ENCODE measurements at places on chromosomes 5 and 9.
A peak's percentile ranks its signal among the peaks of the same experiment; 100 is the strongest.

- H3K36me3 ChIP-seq = no peaks in the 10 kb centered on the region
- no peaks in the 10 kb centered on the region for H3K27me3 ChIP-seq
- H3K4me1 ChIP-seq = no peaks in the 10 kb centered on the region
These were observed 824 bp downstream of the TMEM245 start for GRCh38 chr9:109118808-109119438.

DNA sequence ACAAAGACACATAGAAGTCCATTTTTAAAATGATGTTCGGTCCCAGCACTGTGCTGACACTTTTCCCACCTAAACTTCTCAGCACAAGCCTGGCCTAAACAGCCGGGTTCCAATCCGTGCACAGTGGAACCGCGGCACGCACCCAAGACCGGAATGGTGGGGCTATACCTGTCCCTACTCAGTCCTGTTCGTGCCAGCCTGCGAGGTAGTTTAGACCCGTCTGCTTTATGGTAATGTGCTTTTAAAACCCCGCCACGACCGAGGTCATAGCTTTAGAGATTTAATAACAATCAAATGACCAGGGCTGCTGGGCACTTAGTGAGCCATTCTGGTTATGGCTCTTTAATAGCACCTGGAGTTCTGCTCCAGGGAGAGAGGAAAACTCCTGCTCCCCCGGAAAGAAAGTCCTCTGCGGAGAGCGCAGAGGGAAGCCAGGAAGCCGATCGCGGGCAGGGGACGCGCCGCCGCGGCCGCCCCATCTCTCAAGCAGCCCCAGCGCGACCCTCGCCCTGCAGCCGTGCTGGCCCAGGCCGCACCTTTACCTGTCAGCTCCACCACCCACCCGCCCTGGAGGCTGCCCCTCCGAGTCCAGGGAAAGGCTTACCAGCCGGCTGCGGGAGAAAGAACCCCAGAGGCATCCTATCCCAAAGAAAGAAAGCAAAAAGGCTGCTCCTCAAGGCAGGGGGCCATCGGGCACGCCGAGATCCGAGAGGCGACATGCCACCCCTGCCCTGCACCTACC is 511 bp downstream of the ARL15 start:
- H3K4me3 ChIP-seq = peak overlapping the region; percentile 97
- peak; percentile 70 for DNase-seq
- H3K27ac ChIP-seq = peak overlapping the region; percentile 81
- H3K36me3 ChIP-seq = no peaks in the 10 kb centered on the region

- no peaks in the 10 kb centered on the region for H3K36me3 ChIP-seq
- no peak overlapping the region for H3K27ac ChIP-seq
- no peaks in the 10 kb centered on the region for H3K4me1 ChIP-seq
- H3K4me3 ChIP-seq = no peak overlapping the region
- H3K27me3 ChIP-seq = no peaks in the 10 kb centered on the region
These were observed 21.9 kb upstream of the PLIN2 start for GRCh38 chr9:19149230-19149629.

DNA sequence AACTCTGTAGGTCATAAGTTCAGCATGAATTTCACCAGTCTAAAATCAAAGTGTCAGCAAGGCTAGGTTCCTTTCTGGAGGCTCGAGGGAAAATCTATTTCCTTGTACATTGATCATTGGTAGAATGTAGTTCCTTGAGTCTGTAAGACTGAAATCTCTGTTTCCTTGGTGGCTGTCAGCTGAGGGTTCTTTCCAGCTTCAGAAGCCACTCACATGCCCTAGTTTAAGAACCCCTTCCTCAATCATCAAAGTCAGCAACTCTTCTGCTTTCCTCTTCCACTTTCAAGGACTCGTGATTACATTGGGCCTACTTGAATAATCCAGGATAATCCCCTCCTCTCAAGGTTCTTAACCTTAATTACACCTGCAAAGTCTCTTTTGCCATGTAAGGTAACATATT is 4.9 kb upstream of the SCAMP1 start:
- DNase-seq = no peak
- no peak overlapping the region for H3K27ac ChIP-seq
- H3K36me3 ChIP-seq = no peaks in the 10 kb centered on the region
- H3K27me3 ChIP-seq = no peaks in the 10 kb centered on the region

GRCh38 chr9:12973710-12974109 is 198.9 kb downstream of the LURAP1L start:
- H3K27me3 ChIP-seq = no peaks in the 10 kb centered on the region
- H3K4me1 ChIP-seq = no peaks in the 10 kb centered on the region
- H3K36me3 ChIP-seq = no peaks in the 10 kb centered on the region
- no peak for DNase-seq
- H3K27ac ChIP-seq = no peak overlapping the region
- no peak overlapping the region for H3K4me3 ChIP-seq

DNA sequence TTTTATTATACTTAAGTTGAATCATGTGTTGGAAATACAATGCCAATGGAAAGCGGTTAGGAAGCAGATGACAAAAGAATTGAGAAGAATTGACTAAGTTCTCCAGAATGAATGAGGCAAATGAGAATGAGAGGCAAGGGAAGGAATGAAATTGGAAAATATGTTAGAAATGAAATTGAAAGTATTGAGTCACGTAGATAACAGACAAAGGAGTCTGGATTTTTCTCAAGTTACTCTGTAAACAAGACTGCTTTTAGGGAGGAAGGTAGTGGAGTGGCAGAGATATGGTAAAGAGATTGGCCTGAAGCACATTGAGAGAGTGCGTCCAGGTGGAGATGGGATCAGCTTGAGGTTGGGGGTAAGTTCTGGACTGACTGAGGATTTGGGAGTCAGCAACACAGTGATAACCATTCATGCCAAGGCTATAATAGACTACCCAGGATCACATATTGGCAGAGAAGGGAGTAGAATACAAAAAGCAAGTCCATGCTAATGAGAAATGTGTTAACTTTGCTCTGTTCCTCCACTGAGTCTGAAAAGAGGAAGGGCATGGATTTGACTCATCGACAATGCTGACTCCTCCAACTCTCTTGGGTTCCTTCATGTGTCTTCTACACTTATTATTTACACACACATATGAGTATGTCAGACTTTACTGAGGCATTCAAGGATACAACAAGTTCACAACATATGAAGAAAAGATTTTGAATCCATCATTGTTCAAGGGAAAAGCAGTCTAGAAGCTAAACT is 814.2 kb upstream of the ZNF608 start:
- peaks cover 8% of the 10 kb centered on the region for H3K4me1 ChIP-seq
- H3K27ac ChIP-seq = no peak overlapping the region
- no peak overlapping the region for H3K4me3 ChIP-seq
- H3K36me3 ChIP-seq = no peaks in the 10 kb centered on the region

- H3K27ac ChIP-seq = no peak overlapping the region
- no peaks in the 10 kb centered on the region for H3K4me1 ChIP-seq
- DNase-seq = no peak
- H3K36me3 ChIP-seq = no peaks in the 10 kb centered on the region
- no peak overlapping the region for H3K4me3 ChIP-seq
These were observed 111.9 kb downstream of the ZNF354C start for GRCh38 chr5:179171816-179172745.

DNA sequence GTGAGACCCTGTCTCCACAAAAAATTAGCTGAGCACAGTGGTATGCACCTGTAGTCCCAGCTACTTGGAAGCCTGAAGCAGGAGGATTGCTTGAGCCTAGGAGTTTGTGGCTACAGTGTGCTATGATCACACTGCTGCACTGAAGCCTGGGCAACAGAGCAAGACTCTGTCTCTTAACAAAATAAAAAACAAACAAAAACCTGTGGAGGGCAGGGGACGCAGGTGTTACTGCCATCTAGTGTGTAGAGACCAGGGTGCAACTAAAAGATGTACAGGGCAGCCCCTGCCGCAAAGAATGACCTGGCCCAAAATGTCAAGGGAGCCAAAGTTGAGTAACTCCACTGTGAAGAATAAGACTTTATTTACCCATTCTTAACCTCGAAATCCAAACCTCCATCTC is 27.1 kb downstream of the ASPN start:
- no peaks in the 10 kb centered on the region for H3K27me3 ChIP-seq
- H3K4me1 ChIP-seq = no peaks in the 10 kb centered on the region
- DNase-seq = no peak
- H3K27ac ChIP-seq = no peak overlapping the region
- H3K4me3 ChIP-seq = no peak overlapping the region
- no peaks in the 10 kb centered on the region for H3K36me3 ChIP-seq

DNA sequence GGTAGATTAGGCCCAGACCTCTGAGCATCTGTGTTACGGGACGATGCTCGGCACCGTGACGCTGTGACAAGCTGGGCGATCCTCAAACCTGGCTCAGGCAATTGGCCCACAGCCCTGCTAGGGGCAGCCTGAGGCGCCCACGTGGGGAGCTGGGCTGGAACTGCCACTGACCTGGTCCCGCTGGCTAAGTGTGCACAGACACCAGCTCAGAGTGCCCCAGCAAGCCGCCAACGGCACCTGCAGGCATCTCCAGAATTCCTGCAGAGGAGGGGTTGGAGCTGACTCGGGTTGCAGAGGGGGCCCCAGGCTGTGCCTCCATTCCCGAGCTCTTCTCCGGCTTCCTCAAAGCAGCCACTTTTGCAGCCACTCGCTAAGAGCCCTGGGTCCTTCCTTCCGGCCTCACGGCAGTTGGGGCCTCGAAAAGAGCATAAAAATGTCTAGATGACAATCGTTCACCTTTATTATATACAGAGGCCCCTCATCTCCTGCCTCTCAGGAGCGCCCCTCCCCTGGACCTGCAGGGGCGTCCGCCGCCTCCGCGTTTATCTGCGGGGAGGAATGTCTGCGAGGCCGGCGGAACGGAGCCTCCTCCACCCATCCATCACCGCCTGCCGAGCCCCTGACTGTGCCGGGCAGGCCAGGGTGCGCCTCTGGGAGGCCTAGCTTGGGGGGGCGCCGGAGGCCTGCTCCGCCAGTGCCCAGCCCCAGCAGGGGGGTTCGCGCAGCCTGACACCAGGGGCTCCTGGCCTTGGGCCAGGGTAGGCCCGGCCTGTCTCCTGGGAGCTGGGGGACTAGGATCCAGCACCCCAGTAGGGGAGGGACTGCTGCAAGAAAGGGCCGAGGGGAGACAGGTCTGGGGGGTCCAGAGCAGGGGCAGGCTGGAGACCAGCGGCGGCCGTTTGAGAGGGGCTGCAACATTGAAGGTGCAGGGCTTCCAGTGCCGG is 144.9 kb downstream of the BARX1 start:
- DNase-seq = no peak
- H3K36me3 ChIP-seq = no peaks in the 10 kb centered on the region
- H3K27ac ChIP-seq = no peak overlapping the region
- H3K4me1 ChIP-seq = no peaks in the 10 kb centered on the region
- H3K27me3 ChIP-seq = no peaks in the 10 kb centered on the region

GRCh38 chr9:118882684-118883083 is 486.6 kb downstream of the BRINP1 start:
- no peaks in the 10 kb centered on the region for H3K36me3 ChIP-seq
- DNase-seq = no peak
- no peaks in the 10 kb centered on the region for H3K4me1 ChIP-seq

DNA sequence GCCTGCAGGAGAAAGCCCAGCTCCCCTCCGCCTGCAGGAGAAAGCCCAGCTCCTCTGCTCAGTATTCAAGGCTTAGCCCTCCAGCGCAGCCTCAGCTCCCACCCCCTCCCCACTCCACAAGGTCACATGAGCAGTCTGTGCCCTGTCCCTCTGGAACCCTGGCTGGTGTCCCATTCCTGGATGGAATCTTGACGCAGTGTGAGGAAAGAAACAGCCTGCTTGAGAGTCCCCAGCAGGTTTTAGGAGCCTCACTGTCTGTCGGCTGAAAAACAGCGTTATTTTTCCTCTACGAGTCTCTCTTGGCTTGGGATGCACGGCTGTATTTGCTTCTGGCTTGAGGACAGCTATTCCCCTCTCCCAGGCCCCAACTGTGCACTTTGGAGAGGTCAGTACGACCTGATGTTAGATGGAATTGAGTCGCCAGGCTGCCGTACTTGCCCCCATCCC is 210.1 kb upstream of the TRIM32 start:
- no peaks in the 10 kb centered on the region for H3K36me3 ChIP-seq
- no peak for DNase-seq
- peaks cover 11% of the 10 kb centered on the region for H3K4me1 ChIP-seq
- H3K27me3 ChIP-seq = no peaks in the 10 kb centered on the region

- H3K4me1 ChIP-seq = no peaks in the 10 kb centered on the region
- no peak overlapping the region for H3K27ac ChIP-seq
- no peak overlapping the region for H3K4me3 ChIP-seq
- no peaks in the 10 kb centered on the region for H3K36me3 ChIP-seq
These were observed 442.9 kb downstream of the NTRK2 start for GRCh38 chr9:85112391-85112790.

DNA sequence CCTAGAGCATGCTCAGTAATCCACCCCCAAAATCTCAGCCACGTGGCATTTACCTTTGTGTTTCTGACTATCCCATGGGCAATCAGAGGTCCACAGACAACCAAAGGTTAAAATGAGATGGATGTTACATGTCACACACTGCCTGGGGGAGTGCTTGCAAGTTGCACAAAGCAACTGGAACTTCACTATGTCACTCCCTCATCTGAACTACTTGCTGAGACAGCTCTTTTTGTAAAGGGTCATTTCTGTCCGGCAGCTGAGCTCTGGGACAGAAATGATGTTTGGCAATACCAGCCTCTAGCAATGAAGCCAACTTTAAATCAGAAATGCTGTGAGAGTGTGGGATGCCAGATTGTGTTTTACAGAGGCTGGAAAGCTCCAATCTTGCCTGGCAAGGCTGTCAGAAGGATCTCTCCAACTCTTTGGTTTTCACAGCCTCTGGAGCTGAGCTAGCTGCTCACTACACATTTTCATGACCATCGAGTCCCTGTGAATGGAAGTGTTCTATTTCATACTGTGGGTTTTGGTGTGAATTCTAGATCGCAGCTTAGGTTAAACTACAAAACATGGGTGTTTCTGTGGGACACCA is 66.3 kb upstream of the TMEM215 start:
- no peak for DNase-seq
- no peaks in the 10 kb centered on the region for H3K27me3 ChIP-seq
- no peak overlapping the region for H3K27ac ChIP-seq
- H3K4me3 ChIP-seq = no peak overlapping the region
- no peaks in the 10 kb centered on the region for H3K36me3 ChIP-seq
- H3K4me1 ChIP-seq = no peaks in the 10 kb centered on the region

DNA sequence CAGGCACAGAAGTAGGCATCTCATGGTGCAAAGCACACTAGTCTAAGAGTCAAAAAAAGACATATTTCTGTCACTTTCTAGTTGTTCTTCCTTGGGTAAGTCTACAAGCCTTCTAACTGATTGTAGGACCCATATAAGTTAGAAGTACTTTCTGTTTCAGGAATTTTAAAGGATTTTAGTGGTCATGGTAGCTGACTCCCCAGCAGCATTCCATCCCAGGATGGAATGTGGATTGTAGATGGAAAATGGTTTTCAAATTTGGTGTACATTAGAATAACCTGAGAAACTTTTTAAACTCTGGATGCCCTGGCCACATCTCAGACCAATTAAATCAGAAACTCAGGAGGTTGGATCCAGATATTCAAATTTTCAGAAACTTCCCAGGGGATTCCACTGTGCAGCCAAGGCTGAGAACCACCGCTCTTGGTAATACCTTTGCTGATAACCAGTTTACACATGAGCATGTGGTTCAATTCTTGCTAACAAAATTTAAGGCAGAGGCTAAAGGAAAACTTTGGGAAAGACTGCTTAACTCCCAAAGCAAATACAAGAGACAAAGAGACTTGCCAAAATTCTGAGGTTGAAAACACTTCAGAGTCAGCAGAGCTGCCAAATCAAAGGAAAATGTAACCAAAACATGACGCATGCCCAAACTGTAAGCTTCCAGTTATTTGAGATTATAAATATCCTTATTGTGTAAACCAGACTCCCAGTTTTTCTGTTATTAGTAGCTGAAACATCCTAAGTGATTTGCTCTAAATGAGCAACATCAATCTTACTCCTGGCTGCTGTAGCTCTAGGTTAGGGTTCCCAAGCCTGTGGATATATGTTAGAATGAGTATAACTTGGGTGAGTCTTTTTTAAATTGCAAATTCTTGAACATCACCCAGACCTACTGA is 145.4 kb upstream of the MTAP start:
- H3K4me1 ChIP-seq = no peaks in the 10 kb centered on the region
- DNase-seq = no peak
- H3K4me3 ChIP-seq = no peak overlapping the region

Data from tibial artery (tissue), 4 donors.